HCEC 1CT (cell line): ENCODE measurements at places on chromosomes 2 and 18.

- DNase-seq, result peak; percentile 34
Measured at GRCh38 chr2:184004289-184004947, 593.9 kb upstream of the ZNF804A start.

GRCh38 chr2:22801970-22802369 is 583.0 kb upstream of the KLHL29 start:
- DNase-seq, result no peak

DNA sequence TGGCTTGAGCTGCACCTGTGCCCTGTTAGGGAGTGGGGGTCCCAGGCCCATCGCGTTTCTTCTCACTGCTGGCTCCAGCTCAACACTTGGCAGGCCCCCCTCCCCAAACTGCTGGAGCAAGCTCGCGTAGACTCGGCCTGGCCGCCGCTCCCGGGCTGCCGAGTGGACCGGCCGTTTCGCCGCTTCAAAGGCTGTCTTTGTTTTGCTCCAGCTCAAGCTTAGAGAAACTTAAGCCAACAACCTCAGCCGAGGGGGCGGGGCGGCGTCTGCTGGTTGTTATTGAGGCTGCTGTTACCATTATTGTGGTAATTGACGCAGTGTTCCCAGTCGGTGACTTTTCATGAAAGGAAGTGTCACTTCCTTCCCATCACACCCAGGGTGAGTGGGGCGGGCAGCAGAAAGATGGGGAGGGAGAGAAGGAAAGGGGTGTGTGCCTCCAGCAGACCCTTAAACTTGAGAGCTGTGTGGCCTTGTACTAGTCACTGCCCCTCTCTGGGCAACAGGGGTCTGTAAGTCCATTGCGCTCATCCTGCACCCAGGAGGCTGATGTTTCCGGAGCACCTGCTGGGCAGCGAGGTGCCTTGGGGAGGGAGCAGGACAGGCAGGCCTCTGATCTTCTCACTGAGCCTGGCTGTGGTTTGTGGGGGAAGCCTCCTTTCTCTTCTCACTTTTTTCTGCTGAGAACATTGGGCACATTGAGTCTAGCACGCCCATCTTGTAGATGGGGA is 2.1 kb downstream of the ARID5A start:
- no peak for DNase-seq

DNA sequence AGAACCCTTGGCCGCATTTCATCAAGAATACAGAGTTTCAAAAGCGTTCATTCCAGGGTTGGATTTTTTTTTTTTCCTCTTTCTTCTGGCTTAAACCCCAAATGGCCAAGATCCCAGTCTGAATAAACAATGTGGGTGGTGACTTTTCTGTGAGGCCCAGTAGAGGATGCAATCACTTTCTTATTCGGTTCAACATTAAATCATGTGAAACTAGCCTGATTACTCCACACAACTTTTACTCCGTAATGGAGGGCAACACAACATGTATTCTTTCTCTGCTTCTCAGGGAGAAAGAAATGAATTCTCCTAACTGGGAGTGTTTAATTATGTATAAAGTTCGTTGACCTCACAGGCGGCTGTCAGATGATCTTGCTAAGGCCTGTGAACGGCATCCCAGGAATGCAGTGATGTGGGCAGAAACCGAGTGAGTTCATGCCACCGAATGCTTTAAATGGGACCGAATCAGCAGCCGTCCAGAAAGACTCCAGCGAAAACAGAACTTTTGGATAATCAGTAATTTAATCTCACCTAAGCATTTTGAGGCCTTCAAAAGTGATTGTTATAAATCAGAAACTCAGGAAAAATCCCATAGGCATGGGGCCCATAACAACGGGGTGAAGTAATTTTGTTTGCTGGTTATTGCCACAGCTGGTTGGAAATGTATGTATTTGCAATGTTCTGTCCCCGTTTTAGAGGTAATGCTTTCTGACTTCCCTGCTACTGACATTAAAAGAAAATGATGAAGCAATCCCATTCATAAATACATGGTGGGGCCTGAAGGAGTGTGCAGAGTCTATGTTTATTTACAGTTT is 81.5 kb downstream of the BCL2 start:
- peak; percentile 82 for DNase-seq

- DNase-seq, result no peak
Measured at GRCh38 chr2:234479465-234479864, 17.4 kb downstream of the ARL4C start.

- DNase-seq, result peak; percentile 23
Measured at GRCh38 chr2:190679813-190680591, 31.1 kb downstream of the NAB1 start.

DNA sequence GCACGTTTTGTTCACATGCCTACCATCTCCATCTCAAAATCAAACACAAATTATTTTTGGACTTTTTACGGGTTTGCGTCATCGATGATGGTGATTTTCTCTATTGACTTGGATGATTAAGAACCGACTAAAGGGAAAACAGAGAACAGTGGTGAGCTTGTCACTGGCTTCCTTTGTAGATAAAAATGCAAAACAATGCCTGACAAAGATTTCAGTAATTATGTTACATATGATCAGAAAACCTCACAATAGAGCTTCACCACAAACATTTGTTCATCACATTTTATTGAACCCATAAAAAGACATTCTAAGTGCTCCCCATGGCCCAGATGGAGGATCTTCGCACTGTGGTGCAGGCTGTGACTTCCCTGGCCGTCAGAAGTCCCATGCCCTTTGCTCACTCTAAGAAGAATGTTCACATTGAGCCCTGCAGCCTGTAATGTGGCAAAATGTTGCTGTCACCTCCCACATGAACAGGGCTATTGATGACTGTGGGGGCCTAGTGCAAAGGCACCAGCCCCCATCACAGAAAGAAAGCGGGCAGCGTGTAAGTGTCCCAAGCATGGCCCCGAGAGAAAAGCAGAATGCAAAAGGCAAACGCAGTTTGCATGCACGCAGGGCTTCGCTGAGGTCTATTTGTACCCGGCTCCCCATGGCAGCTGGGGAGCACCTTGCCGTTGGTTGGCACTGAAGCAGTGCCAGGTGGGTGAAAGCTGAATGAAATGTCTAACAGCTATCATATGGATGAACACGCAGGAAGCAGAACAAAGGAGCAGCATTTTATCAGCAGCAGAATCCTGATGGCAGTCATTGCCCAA is 60.6 kb downstream of the BCL2 start:
- DNase-seq, result no peak

DNA sequence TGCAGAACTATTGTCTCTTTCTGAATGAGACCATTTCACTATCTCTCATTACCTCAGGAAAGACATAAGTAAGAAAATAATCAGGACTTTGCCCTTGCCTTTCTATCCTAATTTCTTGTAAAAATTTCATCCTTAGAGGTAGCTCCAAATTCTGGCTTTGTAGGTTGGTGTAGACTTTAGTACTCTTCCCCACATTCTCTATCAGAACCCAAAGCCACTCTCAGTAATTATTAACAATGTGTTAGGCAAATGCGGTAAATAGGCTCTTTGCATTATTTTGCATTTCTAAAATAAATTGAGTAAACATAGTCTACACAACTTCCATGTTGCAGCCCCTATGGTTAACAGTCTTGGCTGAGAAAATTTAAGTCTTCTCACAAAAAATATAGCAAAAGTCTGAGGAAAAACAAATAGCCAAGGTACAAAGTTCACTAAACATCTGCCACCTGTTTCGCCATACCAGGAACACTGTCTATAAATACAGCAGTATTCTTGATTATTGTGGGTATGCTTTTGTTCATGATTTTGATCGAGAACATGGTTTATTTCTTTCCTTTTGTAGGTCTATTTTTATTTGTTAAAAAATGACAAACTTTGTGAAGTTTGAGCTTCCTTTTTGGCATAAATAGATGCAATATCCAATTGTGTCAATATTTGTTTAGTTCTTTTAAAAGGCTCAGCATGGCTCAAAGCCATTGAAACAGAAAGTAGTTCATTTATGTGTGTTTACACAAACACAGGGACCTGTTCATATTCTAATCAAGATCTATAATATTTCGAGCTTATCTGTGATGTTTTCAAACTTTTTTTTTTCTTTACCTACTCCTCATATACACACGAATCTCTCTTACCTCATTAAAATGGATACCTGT is 1061.5 kb downstream of the CNTNAP5 start:
- no peak for DNase-seq

DNA sequence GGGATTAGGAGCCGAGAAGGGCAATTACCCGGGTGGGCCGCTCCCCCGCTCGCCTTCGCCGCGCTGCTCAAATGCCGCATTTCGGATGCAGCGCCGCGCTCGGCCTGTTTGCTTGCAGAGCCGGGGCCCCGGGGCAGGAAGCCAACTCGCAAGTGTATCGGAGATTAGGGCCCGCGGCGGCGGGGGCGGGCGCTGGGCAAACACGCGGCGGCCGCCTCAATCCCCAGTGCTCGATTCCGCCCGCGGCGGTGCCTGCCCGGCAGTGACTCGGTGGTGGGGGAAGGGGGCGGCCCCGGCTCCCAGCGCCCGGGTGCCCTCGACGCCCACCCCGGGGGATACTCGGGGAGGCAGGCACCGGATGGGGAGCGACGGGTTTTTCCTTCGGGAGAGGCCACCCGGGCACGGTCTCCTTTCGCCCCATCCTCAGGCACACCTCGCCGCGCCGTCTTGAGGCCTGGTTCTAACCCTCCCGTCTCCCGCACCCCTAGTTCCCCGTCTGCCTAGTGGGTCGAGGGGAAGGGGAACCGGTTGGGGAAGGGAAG is 26.6 kb upstream of the NOTO start:
- no peak for DNase-seq
